ENCODE measurements at places on chromosomes 4 and X.

DNA sequence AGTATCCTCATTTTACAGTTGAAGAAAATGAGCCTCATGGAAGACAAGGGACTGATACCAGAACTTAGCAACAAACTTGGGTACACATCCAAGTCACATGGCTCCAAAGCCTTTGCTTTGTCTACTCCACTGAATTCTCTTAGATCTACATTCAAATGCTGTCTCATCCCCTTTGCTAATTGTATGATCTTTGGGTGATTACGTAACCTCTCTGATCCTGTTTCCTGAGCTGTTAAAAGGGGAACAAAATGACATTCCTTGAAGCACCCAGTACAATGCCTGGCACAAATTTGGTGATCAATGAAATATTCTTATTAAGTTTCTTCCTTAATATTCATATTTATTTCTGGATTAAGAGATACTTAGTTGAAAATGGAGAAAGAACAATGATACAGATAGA is 5.9 kb upstream of the HPGD start:
- DNase-seq: peak; percentile 8

GRCh38 chr4:24794916-24795665 is at the start of gene SOD3:
Gene SOD3, plus strand, starts transcription at chr4:24795573. Its CDS starts 3,949 bp downstream, at chr4:24799522.
- no peak for DNase-seq

DNA sequence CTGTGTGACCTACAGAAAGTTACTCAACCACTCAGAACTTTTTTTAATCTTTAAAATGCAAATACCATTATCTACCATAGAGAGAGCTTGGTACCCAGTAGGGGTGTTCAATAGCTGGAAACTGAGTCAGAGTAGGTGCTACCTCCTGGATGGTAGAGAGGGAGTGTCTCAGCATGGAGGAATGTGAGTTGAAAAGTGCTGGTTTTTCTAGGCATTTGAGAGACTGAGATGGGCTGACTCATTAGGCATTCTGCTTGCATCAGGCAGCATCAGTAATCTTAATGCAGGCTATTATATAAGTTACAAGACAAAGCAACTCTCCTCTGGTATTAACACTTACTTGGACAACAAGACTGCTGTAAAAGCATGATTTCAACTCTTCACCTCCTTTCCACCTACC is 70.9 kb upstream of the ARHGEF9 start:
- no peak for DNase-seq

- DNase-seq: peak; percentile 32
Observed at GRCh38 chr4:37471971-37472370, 214.2 kb downstream of the RELL1 start.

DNA sequence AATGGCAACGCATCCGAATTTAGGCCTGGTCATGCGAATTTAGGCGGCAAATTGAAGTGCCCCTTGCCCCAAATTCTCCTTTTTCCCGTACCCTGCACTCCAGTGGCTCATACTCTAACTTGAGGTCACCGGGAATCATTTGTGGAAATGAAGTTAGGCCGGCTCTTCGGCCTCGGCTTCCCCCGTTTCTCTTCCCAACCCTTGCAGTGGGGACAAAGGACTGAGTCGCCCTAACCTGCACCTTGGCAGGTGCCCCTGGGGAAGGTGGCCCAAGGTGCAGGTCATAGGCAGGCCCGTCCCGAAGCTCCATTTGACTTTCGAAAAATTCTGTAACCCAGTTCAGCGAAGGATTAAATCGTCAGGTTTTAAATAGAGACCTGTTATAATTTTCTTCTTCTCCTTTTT is 811 bp downstream of the SRD5A3 start:
- DNase-seq: no peak

- no peak for DNase-seq
Observed at GRCh38 chr4:123166023-123166422, 230.6 kb upstream of the SPRY1 start.

- peak; percentile 26 for DNase-seq
Observed at GRCh38 chrX:11944501-11944900, 186.5 kb downstream of the MSL3 start.

DNA sequence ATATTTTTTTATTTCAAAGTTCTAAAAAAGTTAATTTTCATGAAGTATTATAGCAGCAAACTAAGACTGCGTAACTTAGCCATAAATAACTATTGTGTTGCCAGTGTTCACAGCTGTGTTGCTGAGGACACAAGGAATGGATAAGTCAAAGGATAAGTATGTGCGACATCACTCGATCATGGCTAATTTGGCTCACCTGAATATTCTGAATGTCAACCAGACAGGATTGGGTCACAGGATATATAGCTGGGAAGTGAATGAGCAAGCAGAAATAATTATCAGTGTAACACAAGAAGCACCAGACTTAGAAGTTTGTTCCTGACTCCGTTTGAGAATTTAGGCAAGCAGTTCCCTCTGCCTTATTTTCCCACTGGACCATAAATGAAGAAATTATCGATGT is 33.9 kb downstream of the PRDM8 start:
- no peak for DNase-seq

DNA sequence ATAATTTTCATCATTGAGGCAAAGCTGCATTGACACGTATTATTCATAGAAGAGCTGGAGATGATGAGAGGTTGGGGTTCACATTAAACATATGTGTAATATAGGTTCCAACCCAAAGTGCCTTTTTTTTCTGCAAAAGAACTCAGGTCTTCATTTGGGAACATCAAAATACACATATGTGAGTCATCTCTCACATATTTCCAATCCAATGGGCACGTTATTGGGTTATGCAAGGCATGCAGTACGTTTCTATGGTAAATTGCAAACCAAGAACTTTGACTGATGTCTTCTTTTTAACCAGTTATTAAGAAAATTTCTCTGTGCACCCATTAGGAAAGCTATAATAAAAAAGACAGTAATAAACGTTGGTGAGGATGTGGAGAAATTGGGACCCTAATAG is 150.3 kb upstream of the FAM9B start:
- DNase-seq: no peak

DNA sequence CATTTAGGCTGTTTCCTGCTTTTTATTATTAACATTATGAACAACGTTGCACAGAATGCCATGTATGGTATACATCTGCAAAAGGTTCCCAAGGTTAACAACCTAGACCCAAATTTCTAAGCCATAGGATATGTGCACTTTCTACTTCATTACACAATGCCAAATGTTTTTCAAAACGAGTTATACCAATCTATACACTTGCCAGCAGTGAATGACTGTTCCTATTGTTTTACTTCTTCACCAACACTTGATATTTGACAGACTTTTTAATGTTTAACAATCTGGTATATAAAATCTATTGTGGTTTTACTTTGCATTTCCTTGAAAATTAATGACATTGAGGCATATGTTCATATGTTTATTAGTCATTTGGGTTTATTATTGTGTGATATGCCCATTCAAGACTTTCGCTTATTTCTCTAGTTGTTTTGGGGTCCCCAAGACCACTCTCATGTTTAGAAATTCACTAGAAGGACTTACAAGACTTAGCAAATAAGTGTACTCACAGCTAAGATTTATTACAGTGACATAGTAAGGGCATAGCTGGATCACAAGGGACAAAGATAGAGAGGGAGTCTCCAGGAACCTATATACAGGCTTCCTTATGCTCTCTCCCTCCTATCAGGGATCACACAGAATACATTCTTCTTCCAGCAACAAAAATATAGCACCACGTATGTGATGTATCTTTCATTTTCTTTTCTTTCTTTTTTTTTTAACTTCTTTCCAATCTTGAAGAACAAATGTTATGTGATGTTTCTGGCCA is 62.5 kb downstream of the TBCK start:
- no peak for DNase-seq
